Right renal pelvis (tissue), 4 donors: ENCODE measurements at places on chromosomes 7 and 10.

- peak; percentile 77 for DNase-seq
Measured at GRCh38 chr10:13586676-13587355, at the start of gene PRPF18. Gene PRPF18, plus strand, starts transcription at chr10:13586965. Its CDS starts 122 bp downstream, at chr10:13587087.

- DNase-seq, result no peak
Measured at GRCh38 chr10:85152496-85152895, 824.1 kb downstream of the CCSER2 start.

DNA sequence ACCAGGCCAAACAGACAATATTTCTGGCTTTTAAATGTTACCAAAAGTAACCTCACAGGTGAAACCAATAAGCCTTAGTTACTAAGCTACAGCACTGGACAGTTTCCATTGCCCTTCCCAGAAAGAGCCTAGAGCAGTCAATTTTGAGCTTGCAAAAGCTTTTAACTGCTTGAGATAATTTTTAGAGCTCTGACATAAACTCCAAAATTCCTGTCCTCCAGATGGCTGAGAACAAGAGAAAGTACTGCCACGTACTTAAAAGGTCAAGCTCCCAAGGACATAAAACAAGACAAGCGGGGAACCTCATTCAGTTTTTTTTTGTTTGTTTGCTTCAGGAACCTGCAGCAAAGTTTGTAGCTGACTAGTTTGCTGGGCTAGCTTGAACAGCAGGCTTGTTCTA lies 54.1 kb downstream of the BBS9 start:
- DNase-seq, result no peak

DNA sequence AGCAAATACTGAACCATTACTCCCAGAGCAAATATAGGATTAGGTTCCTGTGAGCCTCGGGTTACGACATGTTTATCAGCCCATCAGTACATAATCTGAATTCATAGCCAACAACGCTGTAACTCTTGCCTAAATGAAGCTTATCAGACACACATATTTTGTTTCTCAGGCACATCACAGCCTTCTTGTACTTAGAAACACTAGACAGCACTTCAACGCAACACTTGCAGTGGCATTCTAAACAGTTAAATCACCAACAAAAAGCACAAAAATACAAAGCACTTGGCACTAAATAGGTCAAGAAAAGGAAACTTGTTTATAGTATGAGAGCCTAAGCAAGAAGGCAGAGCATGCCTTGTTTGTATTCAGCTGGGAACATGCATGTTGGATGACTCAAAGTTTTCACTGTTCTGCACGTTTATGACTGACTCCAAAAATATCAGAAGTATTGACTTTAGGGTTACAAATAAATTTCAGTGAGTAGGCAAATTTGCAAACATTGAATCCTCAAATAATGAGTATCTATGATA lies 75.0 kb downstream of the VPS50 start:
- no peak for DNase-seq

DNA sequence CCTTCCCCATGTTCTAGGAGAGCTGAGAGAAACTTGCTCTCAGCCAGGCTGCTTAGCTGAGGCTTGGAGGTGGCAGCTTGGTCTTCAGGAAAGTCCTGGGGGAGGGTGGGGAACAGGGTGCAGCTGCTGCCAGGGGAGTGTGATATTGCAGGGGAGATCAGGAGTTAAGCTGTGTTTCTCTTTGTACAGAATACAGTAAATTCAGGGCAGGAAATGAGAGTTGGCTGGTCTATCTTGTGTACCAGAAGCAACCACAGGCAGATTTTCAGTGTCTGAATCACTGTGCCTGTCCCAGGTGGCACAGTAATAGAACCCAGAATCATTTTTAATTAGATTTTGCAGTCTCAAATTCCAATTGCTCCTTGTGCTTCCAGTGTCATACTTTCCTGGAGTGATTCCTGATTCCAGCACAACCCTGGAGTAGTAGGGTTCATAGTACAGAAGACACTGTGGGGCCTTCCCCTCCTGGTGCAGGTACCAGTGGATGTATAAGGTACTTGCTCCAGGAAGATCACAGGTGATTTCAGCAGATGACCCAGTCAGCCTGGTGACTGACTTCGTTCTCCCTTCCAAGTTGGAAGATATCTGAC lies 94.0 kb upstream of the TARP start:
- no peak for DNase-seq

- DNase-seq, result no peak
Measured at GRCh38 chr10:43353495-43354329, 17.7 kb upstream of the FXYD4 start.

- no peak for DNase-seq
Measured at GRCh38 chr7:3070908-3071307, 27.2 kb upstream of the CARD11 start.

DNA sequence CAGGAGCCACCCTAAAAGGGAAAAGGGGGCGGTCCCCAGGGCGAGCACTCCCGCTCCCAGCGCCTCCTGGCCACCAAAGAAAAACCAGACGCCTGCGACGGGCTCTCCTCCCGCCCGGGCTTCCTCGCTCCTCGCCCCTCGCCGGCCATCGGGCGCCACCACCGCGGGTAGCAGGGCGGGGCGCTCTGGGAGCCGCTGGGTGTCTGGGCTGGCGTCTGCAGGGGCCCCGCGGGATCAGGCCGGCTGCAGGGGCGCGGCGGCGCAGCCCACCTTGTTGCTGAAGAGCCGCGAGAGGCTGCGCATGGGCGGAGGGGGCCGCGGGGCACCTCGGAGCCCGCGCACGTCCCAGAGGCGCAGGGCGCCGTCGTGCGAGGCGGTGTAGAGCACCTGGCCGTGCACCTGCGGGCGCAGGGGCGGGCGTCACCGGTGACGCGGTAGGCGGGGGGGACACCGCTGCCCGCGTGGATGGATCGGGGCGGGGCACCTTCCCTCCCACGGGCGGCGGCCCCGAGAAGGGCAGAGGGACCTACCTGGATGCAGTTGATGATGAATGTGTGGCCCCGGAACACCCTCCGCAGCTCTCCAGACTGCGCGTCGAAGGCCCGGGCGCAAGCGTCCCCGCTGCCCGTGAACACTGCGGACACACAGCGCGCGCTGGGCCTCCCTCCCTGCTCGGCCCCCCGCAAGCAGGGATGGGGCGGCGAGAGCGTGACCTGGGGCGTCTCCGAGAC lies 28.3 kb downstream of the WDR86 start:
- no peak for DNase-seq
